Calu3 (cell line): ENCODE measurements at places on chromosomes 5 and 9. TPM values are rescaled to one million over a fixed set of nuclear protein-coding genes. Genes with fewer than 3 reads are reported as not detected.

The RELL2 gene
- total RNA-seq, result 12.5 and 12.6 TPM in 2 replicates

The OBP2B gene
- not detected in 2 replicates for total RNA-seq

The ANKH gene
- 42.1 and 53.2 TPM in 2 replicates for total RNA-seq

The LHX2 gene
- total RNA-seq, result not detected in 2 replicates

The OR4F3 gene
- total RNA-seq, result not detected in 2 replicates

The GABRB2 gene
- total RNA-seq, result not detected in 2 replicates

The SVEP1 gene
- 0.24 and 0.35 TPM in 2 replicates for total RNA-seq

The TIFAB gene
- not detected in 2 replicates for total RNA-seq

The TRIP13 gene
- 25.8 and 29.9 TPM in 2 replicates for total RNA-seq

The NUTM2G gene
- total RNA-seq, result not detected in 2 replicates

GRCh38 chr5:133867341-133867740, 101.1 kb downstream of the C5orf15 start:
- no peak for DNase-seq

DNA sequence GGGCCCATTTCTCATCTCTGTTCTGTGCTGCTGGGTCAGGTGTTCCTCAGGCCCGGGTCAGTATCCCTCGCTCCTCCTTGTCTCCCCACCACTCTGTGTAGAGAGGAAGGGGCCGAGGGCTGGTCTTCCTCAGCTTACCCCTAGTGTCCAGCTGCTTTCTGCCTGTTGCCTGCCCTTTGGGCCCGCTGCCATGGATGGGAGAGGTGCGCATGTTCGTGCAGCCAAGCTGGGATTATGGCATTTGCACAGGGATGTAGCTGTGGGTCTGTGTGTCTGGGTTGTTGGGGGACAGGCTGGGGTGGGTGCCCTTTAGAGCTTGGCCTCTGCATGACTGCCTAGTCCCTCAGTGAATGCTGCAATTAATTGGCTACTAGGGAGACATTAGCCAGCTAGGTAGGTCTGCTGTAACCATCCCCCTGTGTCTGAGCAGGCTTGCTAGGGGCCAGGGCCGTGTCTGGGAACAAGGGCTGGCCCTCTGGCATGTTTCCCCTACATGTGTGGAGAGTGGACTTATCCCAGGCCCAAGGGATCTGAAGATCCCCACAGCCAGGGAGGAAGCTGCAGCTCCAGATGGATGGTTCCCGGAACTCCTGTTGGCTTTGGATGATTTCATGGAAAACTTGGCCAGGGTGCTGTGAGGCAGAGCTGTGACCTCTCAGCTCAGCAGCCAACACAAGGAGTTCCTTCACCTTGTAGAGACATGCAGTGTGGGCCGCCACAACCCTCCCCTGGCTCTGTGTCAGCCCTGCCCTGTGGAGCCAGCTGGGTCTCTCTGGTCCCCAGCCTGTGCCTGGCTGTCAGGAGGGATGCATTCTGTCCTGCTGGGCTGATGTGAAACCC, 161.9 kb downstream of the MACROH2A1 start:
- no peak for DNase-seq

DNA sequence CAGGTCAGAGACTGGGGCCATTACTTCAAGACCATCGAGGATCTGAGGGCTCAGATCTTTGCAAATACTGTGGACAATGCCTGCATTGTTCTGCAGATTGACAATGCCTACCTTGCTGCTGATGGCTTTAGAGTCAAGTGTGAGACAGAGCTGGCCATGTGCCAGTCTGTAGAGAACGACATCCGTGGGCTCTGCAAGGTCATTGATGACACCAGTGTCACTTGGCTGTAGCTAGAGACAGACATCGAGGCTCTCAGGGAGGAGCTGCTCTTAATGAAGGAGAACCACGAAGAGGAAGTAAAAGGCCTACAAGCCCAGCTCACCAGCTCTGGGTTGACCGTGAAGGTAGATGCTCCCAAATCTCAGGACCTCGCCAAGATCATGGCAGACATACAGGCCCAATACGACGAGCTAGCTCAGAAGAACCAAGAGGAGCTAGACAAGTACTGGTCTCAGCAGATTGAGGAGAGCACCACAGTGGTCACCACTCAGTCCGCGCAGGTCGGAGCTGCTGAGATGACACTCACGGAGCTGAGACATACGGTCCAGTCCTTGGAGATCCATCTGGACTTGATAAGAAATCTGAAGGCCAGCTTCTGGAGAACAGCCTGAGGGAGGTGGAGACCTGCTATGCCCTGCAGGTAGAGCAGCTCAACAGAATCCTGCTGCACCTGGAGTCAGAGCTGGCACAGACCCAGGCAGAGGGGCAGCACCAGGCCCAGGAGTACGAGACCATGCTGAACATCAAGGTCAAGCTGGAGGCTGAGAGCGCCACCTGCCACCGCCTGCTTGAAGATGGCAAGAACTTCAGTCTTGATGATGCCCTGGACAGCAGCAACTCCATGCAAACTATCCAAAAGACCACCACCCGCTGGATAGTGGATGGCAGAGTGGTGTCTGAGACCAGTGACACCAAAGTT, 9.3 kb downstream of the NIPBL start:
- no peak for DNase-seq

- no peak for DNase-seq
These were observed 22.6 kb downstream of the AKNA start for GRCh38 chr9:114365194-114365593.

GRCh38 chr5:50745221-50745910, 78.9 kb downstream of the PARP8 start:
- no peak for DNase-seq

GRCh38 chr5:125232779-125233230, 486.4 kb upstream of the ZNF608 start:
- DNase-seq, result no peak

- DNase-seq, result no peak
These were observed 260.7 kb downstream of the NR3C1 start for GRCh38 chr5:143142596-143143435.

- DNase-seq, result no peak
These were observed 343.2 kb downstream of the DMAC1 start for GRCh38 chr9:7456377-7456776.

DNA sequence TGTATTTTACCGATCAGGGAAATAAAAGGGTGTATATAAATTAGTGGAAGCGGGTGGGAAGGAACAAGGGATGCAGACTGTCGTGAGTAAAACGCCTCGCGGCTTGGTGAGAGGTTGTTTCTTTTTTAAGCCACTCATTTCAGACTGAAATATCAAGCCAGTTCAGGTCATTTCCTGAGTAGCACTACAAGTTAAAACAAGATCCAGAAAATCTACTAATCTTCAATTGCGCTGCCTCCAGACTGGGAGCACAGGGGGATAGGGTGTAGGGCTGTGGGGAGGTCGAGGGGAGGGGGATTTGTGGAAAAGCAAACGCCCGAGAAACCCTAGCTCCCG, 140.8 kb downstream of the TSSK1B start:
- no peak for DNase-seq

- DNase-seq, result no peak
These were observed 26.8 kb downstream of the TERT start for GRCh38 chr5:1268056-1268455.

GRCh38 chr9:135123126-135123772, 35.8 kb downstream of the OLFM1 start:
- no peak for DNase-seq

- DNase-seq, result no peak
These were observed 6.9 kb upstream of the ZBTB5 start for GRCh38 chr9:37471942-37472684.

DNA sequence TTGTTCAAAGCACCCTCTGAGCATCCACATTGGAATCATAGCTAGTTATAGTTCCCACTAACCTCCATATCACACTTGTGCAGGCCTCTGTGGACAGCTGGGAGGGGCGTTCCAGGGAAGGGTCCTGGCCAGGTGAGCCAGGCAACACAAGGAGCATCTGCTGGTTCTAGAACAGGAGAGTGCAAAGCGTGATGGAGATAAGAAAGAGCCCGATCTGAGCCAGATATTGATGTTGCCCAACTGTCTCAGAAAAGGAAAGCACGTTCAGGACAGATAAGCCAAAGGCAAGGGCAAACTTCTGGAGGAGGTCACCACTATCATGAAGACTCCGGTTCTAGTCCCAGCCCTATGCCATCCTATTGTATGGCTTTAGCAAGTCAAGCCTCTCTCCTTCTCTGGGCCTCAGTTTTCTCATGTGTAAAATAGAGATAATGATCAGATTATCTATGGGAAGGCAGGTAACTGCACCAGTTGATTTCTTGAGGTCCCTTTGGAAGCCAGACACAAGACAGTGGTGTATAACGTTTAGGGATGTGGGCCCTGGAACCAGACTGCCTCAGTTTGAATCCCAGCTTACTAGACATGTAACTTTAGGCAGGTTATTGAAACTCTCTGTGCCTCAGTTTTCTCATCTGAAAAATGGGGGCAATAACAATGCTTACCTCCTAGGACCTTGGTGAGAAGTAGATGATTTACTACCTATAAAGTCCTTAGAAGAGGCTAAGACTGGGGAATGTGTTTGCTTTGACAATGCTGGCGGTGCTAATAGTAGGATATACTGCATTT, 19.8 kb downstream of the GABBR2 start:
- no peak for DNase-seq

DNA sequence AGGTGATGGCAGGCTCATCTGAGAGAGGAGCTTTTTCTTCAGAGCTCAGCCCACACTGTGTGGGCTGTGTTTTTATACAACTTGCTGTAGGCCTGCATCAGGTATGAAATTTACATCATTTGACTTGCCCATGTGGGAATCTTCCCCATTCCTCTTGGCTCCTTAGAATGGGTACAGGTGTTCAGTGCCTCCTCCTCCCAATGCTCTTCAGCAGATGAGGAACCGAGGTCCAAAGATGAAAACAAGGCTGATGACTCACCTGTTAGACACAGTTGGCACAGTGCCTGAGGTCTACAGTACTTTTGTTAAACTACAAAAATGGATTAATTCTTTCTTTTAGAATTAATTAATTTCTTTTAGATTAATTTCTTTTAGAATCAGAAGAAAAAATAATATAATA, 20.8 kb downstream of the PAPPA start:
- no peak for DNase-seq

DNA sequence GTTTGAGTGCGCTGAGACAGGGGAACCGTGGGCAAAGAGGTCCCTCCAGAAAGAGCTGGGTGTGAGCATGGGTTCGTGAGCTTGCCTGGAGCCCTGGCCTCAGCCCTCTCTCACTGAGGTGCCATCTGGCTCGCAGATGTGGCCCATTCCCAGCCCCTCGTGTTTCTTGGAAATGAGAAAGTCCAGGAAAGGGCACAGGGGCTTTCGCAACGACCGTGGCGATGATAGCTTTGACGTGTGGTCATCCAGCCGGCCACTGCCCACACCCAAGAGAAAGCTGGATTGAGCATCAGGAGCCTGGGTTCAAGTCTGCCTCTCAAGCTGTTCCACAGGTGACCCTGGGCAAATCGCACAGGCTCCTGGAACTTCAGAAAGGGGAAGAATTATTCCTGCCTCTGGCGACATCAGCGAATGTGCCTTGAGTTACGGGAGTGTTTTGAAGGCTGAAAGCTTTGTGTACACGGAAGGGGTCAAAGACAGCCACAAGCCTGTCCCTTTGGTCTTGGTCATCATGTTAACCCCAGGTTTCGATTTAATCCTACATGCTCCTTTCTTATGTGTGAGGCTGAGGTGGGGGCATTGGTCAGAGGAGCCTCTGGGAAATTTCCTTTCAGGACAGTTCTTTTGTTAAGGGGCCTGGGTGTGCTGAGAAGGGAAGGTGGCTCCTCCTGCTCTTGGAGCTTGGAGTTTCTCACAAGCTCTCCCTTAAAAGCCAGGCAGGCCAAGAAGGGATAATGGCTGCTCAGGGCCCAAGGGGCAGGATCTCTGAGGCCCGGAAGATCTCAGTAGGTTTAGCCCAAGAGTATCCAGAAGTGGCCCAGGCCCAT, 41.7 kb upstream of the IL17B start:
- no peak for DNase-seq

- no peak for DNase-seq
These were observed 5.2 kb upstream of the PKN3 start for GRCh38 chr9:128696923-128697707.

- DNase-seq, result no peak
These were observed 21.2 kb downstream of the S1PR3 start for GRCh38 chr9:89012294-89013042.

- DNase-seq, result no peak
These were observed 383.3 kb downstream of the OSTF1 start for GRCh38 chr9:75471549-75472114.

DNA sequence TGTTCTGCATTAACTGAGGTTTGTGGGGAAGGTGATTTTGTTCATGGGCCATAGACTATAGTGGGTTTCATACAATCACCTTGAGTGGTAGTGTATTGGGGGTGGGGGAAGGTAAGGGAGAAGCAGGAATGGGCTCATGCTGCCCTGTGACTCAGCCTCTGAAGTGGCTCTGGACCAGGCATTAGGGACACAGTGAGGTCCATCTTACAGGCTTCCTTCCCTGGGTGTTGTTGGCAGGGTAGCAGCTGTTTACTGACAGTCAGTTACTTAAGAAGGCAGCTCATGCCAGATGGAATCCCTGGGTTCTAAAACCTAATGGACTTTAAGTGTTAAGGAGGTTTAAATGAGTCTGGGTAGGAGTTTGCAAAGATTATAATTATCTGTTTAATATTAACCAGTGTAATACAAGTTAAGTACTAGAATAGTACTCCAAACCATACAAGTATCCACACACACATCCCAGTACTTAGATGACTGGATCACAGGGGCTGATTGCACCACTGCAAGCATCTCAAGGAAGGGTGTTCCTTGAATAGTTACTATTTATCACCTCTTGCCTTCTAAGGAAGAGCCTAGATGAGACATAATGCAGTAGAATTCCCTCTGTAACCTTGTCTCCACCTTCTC, 59.3 kb downstream of the CAST start:
- no peak for DNase-seq

DNA sequence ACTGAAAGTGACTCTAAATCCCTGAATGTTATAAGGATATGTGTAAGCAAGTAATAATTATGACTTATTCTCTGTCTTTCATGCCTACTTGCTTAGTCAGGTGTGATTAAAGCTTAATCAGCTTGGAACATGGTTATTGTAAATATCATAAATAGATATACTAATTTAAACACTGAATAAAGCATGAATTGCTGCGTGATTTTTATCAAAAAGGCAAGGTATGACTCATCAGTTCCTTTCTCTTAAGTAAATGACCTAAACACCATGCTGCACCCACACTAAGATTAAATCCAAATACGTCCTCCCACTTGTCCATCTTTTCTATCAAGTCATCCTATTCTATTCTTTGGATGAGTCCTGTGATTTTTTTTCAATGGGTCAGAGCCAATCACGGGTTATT, 124.6 kb upstream of the MTAP start:
- no peak for DNase-seq

GRCh38 chr9:94639061-94639998, at the start of gene FBP1:
TSS of gene FBP1 (minus strand) at chr9:94639518. CDS start at chr9:94639310, 208 bp downstream.
- DNase-seq, result peak; percentile 25
